NCI-H345 (cell line): ENCODE measurements at places on chromosomes 3 and 15.

DNA sequence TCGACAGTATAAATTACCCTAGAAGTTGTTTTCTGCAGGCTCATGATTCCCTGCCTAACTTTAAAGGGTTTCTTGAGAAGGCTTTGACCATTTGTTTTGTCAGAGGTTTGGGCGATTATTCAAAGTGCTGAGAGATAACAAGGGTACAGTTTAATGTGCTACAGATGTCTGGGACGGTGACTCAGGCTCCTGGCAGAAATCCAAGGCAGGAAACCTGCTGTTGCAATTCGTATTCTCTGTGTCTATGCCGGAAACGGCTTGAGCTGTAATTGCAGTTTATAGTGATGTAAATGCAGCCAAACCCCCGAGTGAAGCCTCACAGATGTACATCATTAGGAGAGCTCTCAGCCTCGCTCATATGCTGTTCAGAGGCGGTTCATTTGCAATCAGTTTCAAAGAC lies 65.6 kb downstream of the SYNPR start:
- DNase-seq: peak; percentile 96

- no peak for DNase-seq
Observed at GRCh38 chr3:100073714-100074307, 40.5 kb downstream of the FILIP1L start.

GRCh38 chr15:47741082-47741481 lies 23.8 kb downstream of the SEMA6D start:
- no peak for DNase-seq

GRCh38 chr3:156606729-156607128 lies 51.8 kb upstream of the SSR3 start:
- no peak for DNase-seq

- DNase-seq: no peak
Observed at GRCh38 chr3:145006271-145006670, 1034.6 kb downstream of the DIPK2A start.
